Stimulated activated CD8-positive, alpha-beta memory T cell treated with anti-CD3 and anti-CD28 coated beads, Interleukin-4, amount 100 ng/mL, for 4 hours (primary cell): ENCODE measurements at places on chromosomes 1 and 21.

DNA sequence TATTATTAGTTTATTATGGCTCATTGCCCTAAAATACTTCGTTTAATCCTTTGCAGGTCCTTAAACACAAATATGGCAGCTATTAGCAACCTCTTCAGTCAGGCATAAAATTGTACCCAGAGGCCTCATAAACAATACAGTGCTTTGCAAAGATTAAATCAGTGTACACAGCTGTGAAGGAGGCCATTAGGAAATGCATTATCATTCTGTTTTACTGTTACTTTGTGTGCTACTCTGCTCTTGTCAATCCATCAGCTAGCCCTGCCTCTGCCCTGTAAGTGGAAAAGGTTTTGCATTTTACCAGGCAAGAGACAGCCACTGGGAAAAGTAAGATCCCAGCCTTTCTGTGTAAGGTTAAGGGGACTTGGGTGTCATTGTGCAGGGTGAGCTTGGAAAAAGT, 415.7 kb upstream of the DAB1 start:
- DNase-seq: no peak

GRCh38 chr1:16921391-16922185, at the start of gene CROCC:
Gene CROCC, plus strand, starts transcription at chr1:16921931. Its CDS starts 88 bp downstream, at chr1:16922019.
- no peak for DNase-seq

DNA sequence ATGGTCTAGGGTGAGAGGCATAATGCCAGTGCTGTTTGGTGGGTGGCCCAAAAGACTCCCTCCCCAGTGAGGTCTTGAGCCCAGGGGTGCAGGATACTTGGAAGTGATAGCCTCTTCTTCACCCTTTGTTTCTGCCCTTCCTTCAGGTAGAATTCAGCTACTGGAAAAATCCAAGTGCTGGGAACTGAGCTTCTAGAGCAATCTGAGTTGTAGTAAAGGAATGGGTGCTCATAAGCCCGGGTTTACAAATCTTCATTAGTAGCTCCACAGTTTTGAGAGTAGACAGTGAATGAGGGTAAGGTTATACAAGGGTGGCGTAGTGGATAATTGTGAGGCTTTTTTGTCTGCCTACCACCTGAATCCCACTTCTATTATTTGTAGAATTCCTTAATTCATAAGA, 29.2 kb upstream of the CD84 start:
- DNase-seq: no peak

- no peak for DNase-seq
Observed at GRCh38 chr1:83905315-83905907, 93.5 kb downstream of the TTLL7 start.

- no peak for DNase-seq
Observed at GRCh38 chr1:3940754-3941345, 40.8 kb upstream of the C1orf174 start.

DNA sequence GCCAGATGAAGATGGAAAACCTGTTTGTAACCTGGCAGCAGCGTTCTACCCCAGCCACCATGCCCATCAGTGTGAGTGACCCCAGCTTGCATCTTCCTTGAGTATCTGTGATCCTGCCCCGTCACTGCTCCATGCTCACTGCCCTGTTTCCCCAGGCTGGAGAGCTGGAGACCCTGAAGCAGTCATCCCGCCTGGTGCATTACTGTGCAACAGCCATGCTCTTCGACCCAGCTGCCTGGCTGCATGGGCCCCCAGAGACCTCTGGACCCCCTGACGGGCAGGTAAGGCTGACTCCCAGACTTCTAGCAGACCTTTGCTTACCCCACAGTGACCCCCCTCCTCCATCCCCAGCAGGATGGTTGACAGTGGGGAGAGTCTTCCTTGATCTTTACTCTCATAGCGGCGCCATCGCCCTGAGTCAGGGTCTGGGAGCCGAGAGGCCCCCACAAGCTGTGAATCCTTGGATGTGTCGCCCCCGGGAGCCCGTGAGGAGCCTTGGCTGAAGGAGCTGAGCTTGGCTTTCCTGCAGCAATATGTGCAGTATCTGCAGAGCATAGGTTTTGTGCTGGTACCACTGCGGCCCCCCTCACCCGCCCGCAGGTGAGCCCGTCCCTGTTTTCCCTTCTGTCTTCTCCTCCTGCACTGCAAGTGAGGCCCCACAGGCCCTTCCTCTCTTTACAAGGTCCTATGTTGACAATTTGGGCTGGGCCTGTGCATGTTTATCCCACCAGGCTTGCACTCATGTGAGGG, 10.4 kb downstream of the HYI start:
- no peak for DNase-seq

DNA sequence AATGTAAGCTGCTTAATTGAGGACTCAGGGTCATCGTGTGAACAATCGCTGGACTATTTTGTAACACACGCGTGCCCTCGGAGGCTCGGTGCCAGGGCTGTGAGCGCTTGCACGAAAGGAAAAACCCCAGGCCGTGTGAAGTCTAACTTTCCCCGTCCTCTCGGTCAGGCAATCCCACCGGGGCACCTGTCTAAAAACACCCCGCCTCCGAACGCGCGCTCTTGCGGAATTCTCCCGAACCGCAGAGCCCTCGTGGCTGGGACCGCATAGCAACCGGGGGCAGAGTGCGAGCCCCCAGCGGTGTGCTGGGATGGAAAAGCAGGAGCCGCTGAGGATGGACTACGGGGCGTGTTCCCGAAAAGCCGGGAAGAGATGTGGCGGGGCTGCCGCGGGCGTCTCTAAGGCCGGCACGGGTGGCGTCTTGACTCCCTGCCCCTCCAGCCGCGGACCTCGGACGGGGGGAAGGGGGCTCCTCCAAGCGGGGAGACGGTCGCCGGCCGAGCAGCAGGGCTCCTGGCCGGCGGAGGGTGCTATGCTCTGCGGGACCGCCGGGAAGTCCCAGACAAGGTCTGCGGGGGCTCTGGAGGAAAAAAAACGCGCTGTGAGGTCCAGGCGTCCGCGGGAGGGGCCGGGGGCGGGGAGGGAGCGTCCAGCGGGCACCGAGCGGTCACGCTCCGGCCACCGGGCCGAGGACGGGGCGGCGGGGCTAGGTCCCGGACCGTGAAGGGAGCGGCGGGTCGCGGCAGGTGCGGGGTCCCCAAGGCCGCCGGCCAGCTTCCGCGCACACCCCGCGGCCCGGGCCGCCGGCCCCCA, 936 bp downstream of the ZBTB21 start:
- DNase-seq: peak; percentile 34

- no peak for DNase-seq
Observed at GRCh38 chr1:1432951-1433803, 2.3 kb upstream of the VWA1 start.

DNA sequence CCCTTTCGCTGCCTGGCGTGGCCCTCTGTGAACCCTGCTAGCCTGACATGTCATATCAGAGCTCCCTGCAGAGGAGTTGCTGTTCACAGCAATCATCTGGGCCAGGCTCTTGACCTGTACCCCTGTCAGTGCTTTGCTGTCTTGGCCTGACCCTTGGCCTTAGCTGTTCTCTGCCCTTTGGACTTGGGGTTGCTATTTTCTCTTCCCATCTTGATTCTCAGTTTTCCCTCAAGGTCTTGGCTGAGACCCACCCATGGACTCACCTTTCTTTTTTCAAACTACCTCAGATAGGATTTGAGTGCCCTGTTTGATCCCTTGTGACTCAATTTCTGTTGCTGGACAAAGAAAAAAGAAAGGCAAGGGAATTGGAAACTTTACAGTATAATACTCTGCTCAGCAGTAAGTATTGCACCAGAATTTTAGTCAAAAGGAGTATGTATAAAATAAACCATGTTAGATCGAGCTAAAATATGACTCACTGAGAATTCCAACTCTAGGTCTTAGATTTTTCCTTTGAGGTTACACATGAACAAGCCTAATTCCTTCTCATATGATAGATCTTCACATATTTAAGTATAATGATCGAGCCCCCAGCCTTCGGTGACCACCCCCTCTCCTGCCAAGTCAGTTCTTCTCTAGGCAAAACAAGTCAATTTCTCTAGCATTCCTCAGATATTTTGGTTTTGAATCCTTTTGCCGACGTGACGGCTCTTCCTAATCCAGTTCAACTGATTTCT, 110.5 kb downstream of the NGF start:
- no peak for DNase-seq

GRCh38 chr1:155184835-155185782, 11.5 kb downstream of the TRIM46 start:
- no peak for DNase-seq

DNA sequence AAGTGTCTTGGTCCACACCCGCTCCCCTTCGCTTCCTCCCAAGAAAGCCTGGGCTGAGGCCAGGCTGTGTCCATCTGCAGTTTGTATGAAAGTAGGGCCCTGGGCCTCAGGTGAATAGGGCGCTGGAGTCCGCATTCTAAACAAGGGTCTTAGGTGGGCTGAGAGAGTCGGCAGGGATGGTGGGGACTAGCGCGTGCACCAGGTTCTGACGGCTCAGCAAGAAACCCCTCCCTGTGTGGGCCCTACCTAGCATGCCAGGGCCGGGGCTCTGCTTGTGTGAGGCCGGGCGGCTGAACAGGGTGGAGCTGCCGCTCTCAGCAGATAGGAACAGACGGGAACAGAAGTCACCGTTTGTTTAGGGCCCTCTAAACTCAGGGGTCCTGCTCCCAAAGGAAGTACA, 1.7 kb downstream of the ACTRT2 start:
- no peak for DNase-seq

DNA sequence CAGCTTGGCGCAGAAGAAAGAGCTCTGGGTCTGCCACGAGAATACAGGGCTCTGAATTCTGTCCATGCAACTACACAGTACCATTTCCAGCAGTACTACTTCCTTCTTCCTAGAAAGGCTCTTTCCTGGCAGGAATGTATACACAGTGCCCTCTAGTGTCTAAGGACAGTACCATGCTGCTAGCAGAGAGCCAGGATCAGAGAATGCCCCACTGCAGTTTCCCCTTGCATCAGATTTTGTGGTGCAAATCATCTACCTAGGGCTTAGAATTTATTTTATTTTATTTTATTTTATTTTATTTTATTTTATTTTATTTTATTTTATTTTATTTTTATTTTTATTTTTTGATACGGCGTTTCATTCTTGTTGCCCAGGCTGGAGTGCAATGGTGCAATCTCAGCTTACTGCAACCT, 50.8 kb downstream of the PAX7 start:
- DNase-seq: no peak

GRCh38 chr1:217899614-217900013, 268.5 kb downstream of the SPATA17 start:
- no peak for DNase-seq

DNA sequence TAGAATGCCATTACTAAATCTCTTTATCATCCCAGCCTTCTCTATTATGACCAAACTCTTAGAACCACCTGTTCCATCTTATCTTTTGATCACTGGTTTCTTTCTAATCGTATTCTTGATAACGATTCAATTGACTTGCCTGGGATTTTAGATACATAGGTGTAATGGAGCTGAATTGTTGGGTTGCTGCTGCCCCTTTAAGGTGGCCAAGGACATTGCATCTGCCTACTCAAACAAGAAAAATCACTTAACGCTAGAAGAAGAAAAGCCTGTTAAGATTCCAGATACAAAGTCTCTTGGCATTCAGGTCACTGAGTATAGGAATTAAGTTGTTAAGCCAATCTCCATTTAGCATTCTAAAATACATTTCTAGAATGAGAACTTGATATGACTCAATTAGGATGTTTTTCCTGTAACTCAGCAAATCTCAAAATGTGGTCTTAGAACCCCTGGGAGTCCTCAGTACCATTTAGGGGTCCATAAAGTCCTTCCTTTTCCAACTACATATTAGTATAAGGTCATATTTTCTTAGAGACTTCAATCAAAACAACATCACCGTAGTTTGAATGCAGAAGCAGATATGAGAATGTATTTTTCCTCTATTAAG, 12.4 kb downstream of the NEXN start:
- no peak for DNase-seq

DNA sequence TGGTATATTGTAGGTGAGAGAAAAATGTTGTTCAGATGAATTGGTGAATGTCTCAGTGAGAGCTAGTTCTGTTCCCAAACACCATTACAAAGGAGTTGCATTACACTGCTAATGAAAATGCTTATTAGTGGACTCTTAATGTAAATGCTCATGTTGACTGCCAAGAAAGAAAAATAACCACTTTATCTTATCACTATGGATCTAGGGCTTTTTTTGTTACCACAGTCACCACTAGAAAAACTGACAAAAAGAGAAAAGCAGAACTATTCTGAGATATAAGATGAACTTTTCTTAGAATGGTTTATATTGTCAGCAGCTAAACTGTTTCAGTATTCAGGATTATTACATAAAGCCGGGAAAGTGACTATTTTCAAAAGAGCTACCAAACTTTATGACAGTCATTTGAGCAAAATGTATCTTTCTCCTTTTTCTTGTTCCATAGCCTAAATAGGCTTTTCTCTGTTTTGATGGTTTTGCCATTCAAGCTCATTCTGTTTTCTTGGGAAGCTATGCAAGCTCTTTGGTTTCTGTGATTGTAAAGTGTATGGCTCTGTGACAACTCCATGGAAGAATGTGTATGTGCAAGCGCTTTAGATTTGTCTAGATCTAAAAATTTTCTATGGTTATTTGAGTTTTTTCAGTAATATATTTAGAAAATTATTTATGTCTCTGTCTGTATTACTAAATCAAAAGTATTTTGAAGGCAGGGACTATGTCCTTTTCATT, 64.2 kb upstream of the DPH5 start:
- DNase-seq: no peak

DNA sequence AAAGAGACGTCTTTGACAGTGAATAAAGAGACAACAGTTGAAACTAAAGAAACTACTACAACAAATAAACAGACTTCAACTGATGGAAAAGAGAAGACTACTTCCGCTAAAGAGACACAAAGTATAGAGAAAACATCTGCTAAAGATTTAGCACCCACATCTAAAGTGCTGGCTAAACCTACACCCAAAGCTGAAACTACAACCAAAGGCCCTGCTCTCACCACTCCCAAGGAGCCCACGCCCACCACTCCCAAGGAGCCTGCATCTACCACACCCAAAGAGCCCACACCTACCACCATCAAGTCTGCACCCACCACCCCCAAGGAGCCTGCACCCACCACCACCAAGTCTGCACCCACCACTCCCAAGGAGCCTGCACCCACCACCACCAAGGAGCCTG, 68.5 kb downstream of the TPR start:
- no peak for DNase-seq

- DNase-seq: no peak
Observed at GRCh38 chr1:227899141-227899819, 48.5 kb downstream of the WNT9A start.

DNA sequence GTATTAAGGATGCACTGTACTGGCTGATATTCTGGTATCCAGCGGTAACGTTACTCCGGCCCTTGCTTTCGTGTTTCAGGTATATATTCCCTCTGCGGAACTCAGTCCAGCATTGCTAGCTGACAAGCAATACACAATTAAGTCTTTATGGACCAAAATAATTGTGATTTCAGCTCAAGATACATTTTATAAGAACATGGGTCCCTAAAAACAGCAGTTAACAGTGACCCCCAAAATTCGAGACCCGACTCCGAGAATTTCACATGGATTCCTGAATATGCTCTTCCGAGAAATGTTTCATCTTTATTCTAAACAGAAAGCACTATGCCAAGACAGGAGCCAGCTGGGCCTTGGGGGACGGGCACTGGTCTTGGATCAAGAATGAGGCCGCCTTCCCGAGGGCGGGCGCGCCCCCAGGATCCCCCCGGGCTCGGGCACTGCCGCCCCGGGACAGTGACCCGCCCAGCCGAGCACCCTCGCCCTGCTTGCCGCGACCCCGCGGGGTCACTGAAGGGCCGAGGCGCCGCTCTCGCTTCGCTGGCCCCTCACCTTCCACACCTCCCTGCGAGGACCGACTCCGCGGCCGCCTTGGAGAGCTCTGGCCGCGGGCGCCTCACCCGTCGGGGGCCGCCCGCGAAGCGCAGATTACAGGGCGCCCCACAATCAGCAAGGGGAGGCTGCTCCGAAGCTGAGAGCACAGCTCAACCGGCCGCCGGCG, 610 bp downstream of the SCYL3 start:
- no peak for DNase-seq

GRCh38 chr1:172946814-172947507, 103.8 kb downstream of the TNFSF18 start:
- DNase-seq: no peak
